ENCODE measurements at places on chromosomes 16 and 17.

- DNase-seq = no peak
Measured at GRCh38 chr17:50475362-50475761, 3.3 kb upstream of the RSAD1 start.

GRCh38 chr17:82599674-82600661 lies 48.3 kb downstream of the WDR45B start:
- no peak for DNase-seq

- DNase-seq = no peak
Measured at GRCh38 chr16:81469183-81469677, 24.6 kb downstream of the CMIP start.

DNA sequence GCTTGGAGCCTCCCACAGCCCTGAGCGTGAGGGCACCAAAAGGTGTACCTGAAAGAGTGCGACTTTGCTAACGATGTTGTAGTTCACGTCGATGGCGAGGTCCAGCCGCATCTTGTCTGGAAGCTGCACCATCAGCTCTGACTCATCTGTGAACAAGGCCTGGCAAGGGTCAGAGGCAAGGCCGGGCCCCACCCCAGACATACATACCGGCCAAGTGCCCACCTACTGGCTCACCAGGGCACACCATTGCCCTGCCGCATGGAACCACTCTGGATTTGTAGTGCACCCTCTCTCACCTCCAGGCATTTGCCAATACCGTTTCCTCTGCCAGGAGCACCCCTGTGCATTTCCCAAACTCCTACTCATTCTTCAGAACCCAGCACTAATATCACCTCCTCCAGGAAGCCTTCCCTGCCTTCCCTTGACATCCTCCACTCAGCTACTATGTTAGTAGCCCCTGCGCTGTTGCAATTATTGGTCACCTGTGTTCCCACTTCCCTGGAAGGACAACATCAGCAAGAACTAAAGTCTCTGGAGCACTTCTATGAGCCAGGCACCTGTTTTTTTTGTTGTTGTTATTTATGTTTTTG lies 69.4 kb downstream of the CNGB1 start:
- DNase-seq = no peak

GRCh38 chr17:80260069-80260535 lies 550 bp upstream of the RNF213 start:
- DNase-seq = peak; percentile 57

GRCh38 chr16:85699628-85700027 lies 10.9 kb upstream of the GINS2 start:
- DNase-seq = peak; percentile 25

- DNase-seq = no peak
Measured at GRCh38 chr17:45333702-45334092, 16.9 kb upstream of the MAP3K14 start.

DNA sequence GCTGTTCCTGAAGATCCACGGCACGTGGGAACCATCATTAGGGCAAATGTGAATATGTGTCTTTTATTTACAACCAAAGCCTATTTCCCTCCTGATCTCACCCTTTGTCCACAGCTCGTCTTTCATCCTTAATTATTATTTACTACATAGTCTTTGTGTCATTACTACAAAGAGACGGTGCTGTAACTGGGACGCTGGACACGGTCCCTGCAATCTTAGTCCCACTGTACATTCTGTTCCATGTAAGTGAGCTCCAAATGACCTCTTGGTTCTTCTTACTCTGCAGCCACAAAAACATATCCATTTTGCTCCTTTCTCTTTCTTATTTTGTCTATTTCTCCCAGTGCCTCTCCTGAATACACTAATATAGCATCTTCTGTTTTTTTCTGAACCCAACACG lies 12.7 kb upstream of the KRT23 start:
- no peak for DNase-seq
